ENCODE measurements at places on chromosomes 5 and 9.
A peak's percentile ranks its signal among the peaks of the same experiment; 100 is the strongest.

DNA sequence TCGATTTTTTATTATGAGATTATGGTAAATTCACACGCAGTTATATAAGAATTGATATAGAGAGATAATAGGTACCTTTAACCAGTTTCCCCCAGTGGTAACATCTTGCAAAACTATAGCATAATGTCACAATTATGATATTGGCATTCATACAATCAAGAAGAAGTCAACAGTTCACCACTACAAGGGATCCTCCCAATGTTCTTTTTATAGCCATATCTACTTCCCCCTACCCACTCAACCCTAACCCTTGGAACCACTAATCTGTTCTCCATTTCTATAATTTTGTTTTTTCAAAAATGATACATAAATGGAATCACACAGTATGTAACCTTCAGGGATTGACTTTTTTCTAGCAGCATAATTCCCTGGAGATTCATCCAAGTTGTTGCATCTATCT is 9.8 kb downstream of the ACTL7B start:
- DNase-seq: no peak

GRCh38 chr9:90846770-90847419 is 45.3 kb downstream of the SYK start:
- no peak for DNase-seq

- no peak for DNase-seq
Observed at GRCh38 chr5:160009591-160009989, 651 bp downstream of the TTC1 start.

DNA sequence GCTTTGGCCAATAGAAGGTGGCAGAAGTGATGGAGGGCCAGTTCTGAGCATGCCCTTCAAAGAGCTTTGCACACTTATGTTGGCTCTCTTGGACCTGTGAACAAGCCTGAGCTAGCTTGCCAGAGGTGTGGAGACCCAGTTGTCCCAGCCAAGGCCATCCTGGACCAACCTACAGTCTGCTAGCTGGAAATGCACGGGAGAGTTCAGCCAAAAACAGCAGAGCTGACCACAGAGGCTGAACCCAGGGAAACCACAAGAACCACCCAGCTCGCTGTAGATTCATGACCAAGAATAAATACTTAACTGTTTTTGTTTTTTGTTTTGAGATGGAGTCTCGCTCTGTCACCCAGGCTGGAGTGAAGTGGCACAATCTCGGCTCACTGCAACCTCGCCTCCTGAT is 65.4 kb upstream of the HAND1 start:
- DNase-seq: peak; percentile 84

DNA sequence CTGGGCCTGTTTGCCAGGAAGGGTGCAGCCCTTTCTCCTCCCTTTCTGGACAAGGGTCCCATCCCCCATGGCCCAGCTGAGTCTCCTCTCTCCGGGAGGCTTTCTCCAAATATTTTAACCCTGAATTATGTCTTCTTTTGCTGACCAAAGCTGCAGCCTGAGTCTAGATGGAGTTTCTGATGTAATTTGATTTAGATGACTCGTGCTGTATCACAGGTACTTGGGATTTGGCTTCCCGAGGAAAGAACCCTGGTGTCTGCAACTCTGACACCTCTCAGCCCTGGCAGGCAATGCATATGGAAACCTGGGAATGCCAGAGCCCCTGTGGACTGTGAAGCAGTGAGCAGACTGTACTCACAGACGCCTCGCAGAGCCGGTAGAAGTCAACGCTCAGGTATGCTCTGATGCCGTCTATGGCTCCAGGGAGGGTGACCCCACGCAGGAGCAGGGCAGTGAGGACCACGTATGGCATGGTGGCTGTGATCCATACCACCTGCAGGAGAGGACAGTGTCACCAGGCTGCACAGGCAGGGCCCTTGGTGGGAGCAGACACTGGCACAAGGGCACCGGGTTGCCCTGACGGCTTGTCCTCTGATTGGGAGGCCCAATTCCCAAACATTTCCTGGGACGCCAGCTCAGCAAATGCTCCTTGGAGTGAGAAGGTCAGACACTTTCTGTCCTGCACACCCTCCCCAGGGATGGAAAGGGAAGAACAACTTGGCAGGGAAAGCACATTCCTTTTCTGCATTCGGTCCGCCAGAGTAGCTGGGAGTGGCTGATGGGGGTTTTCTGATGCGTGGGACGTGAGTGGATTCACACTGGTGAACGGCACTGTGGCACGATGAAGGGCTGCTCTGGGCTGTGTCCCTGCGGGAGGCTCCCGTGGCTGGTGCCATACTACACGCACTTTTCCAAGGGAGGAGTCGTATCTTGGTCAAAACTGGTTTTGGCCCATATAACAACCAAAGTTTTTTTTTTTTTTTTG is 24.7 kb downstream of the SLC6A3 start:
- DNase-seq: no peak

GRCh38 chr5:9544502-9545135 is 1.3 kb downstream of the SEMA5A start:
- DNase-seq: peak; percentile 92

GRCh38 chr9:79651251-79651795 is 79.6 kb downstream of the TLE4 start:
- DNase-seq: no peak

GRCh38 chr9:75591972-75592371 is 298.5 kb upstream of the PCSK5 start:
- no peak for DNase-seq

DNA sequence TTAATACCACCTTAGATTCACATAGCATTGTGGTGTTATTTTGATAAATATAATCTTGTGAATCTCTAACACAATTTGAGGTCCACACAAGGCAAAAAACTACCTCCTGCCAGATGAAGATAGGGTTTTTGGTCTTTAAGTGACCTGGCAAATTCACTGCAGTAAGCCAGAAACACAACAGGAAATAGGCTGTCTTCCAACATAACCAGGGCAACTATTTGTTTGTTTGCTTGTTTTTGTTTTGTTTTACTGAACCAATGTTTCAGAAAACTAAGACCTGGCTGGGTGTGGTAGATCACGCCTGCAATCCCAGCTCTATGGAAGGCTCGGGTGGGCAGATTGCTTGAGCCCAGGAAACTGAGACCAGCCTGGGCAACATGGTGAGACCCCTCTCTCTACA is 95.5 kb downstream of the USP20 start:
- no peak for DNase-seq

- DNase-seq: peak; percentile 17
Observed at GRCh38 chr9:114034196-114034595, 43.9 kb downstream of the AMBP start.

Data from SJSA1 (cell line).